Ecto neural progenitor cell (in vitro differentiated cells): ENCODE measurements at places on chromosomes 6 and 20.

- DNase-seq = no peak
Observed at GRCh38 chr6:11475016-11475415, 62.5 kb upstream of the TMEM170B start.

DNA sequence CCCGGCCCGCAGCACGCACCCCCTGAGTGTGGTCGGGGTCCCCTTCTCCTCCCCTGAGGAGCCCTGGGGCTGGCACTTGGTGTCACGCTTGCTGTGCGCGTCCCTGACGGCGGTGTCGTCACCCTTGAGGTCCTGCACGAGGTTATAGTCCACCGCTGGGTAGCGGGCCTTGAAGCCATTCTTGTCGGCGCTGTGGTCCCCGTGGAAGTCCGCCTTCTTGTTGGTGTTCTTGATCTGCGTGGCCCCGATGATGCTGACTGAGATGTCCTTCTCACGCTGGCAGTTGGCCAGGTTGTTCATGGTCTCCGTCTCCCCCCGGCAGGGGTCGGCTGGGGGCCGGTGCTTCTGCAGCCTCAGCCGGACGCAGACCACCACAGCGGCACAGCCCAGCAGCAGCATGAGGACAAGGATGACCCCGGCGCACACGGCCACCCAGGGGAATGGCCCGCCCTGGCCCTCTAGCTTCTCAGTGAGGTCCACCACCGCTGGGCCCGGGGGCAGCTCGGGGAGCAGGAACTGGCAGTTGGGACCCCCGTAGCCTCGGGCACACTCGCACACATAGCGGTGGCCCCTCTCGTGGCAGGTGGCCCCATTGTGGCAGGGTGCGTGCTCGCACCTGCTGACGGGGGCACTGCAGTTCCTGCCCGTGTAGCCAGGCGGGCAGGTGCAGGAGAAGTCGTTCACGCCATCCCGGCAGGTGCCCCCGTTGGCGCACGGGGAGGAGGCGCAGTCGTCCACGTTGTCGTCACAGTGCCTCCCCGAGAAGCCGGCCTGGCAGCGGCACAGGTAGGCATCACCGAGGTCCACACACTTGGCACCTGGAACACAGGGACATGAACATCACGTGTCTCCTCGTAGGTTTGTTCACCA lies 7.4 kb downstream of the DLL1 start:
- no peak for DNase-seq

DNA sequence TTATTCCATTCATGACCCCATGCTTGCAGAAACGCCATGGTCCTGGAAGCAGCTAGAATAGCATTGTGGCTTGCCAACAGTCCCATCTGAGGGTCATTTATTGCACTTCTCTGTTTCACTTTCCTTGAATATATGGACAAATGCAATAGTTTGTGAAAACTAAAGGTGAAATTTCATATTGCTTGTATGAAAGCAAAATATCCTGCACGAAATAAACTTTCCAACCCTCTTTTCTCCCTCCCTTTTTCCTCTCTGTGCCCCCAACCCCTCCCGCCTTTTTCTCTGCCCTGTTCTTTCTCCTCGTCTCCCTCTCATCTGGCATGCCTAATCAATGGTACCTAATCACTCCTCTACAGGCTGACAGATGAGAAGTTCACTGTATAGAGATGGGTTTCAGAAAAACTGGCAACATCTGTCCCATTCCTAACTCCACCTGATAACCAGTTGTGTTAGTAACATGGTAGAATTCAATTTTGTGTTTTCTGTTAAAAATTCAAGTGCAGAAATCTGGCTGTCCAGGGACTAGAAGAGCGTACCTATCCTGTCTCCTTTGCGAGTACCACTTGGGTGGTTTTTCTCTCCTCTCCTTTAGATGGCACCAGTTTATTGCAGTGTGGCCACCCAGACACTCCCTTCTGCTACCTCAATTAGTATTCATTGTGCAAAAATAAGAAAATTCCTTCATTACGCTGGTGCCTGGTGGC lies 198.6 kb downstream of the FOXA2 start:
- DNase-seq = no peak

DNA sequence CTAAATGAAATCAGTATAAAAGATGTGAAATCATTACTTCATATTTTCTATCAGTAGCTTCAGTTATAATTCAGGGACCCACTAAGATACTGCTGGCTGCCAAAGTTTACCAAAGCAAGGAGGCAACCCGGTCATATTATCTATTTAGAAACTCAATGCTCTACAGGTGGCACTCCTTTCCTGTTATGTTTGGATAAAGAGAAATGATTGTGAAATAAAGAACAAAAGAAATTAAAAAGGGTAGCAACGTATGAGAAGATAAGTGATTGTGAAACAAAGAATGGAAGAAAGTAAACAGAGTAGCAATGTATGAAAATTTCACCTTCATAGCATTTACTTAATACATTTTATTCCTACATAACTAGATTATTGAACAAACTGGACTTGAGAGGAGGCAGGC lies 45.2 kb downstream of the RSPH3 start:
- DNase-seq = no peak

DNA sequence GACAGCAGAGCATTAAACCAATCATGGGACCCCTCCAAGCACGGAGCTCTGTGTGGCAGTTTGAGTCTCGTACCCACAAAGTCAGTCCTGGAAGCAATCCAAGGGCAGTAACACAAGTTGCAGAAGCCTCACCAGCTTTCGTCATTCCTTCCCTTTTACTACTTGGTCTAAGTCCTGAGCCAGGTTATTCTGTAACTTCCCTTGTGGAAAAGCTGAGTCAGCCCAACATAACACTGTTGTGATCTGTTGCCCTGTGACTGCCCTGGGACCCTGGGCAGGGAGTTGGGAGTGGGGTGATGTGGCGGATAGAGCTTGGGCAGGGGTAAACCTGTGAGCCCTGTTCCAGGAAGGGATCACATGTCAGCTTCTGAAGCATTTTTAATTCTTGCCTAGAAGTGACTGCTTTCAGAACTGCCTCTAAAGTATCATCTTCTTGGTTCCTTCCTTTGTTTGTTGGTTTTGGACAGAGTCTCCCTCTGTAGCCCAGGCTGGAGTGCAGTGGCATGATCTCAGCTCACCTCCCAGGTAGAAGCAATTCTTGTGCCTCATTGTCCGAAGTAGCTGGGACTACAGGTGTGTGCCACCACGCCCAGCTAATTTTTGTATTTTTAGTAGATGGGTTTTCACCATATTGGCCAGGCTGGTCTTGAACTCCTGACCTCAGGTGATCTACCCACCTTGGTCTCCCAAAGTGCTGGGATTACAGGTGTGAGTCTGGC lies 183.7 kb upstream of the JAG1 start:
- DNase-seq = no peak

- DNase-seq = no peak
Observed at GRCh38 chr20:3820901-3821727, 767 bp downstream of the AP5S1 start.

DNA sequence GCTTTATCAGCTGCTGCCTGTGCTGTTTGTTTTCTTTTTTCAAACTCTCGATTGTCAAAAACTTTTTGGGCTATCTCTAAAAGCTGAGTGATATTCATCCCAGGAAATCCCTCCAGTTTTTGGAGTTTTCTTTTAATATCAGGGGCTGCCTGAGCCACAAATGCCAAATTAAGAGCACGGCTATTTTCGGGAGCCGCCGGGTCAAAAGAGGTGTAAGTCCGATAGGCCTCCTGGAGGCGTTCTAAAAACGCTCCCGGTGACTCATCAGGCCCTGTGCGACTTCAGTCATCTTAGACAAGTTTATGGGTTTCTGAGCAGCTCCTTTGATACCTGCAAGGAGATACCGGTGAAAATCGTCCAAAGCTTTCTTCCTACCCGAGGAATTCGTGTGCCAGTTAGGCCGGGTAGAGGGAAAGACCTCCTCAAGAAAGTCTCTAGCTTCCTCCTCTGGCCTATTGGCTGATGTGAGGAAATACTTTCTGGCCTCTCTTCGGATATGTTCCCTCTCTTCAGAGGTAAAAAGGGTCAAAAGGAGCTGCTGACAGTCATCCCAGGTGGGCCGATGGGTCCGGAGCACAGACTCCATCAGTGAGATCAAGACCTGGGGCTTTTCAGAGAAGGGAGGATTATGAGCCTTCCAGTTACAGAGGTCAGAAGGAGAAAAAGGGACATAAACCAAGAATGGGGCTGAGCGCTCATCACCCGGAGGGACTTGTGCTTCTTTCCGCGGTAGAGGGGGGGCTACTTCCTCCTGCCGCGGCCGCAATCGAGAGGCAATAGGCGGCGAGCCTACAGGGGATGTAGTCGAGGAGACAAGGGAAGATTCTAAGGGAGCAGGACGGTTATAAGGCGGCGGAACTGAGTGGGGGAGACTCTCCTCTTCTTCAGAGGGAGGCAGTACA lies 151.1 kb downstream of the TRIM27 start:
- DNase-seq = no peak

DNA sequence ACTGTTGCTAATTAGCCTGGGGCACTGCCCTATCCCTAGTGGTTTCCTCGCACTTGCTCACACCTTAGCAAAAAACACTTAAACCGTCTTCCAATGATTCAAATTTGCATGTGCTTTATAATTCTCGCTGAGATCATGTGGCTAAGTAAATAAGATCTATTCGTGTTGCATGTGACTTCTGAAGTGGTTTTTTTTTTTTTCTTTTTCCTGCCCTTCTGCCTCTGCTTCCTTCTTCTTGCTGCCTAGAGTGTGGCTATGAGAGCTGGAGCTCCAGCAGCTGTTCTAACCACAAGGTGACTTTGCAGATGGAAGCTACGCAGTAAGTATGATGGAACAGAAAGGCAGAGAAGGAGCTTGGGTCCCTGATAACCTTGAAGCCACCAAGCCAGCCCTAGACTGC lies 36.5 kb downstream of the SULF2 start:
- DNase-seq = no peak

DNA sequence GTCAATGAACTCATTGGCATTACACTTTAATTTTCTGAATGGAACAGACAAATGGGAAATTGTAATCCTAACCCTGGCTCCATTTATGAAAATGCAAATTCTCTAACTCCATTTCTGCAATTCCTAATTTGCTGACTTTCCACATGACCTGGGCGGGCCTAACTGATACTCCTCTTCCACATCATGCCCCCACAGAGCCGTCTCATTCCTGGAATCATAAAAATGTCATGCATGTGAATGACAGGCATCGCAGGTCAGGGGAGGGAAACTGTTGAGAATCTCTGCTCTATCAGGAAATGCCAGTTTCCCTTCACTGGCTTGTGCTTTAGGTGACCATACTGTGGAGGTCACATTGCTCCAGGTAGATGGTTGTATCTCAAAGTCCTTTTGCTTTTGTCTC lies 165.1 kb downstream of the ZNF217 start:
- DNase-seq = no peak

DNA sequence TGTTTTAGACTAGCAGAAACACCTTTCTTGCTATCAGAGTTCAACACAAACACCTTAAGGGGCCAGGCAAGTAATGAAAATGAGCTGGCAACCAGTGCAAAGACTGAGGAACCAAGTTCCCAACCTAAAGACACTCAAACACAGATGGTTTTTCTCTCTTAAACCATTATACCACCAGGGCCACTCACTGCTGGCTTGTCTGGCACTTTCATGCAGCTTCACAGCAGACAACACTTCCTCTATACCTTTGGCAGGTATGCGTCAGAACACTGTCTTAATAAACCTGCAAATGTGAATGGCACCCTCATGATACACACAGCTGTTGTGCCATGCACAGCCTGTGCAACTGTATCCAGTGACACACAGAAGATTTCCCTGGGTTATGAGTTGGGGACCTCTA lies 41.6 kb downstream of the NFATC2 start:
- DNase-seq = no peak

DNA sequence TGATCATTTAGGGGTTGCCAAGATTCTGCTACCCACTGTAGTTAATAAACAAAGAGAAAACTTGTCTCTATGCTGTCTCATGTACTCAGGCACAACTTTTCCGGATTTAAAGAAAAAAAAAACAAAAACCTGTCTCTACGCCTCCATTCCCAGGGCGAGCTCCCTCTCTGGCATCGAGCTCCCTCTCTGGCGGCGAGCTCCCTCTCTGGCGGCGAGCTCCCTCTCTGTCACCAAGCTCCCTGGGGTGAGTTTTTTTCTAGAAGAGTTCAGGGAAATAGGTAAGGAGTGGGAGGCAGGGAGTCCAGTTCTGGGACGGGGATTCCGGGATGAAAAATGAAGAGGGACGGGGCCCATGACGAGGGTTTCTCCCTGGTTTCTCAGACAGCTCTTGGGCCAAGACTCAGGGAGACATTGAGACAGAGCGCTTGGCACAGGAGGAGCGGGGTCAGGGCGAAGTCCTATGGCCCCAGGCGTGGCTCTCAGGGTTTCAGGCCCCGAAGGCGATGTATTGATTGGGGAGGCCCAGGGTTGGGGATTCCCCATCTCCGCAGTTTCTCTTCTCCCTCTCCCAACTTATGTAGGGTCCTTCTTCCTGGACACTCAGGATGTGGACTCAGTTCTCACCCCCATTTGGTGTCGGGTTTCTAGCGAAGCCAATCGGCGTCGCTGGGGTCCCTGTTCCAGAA lies 16.5 kb upstream of the HLA-A start:
- no peak for DNase-seq

DNA sequence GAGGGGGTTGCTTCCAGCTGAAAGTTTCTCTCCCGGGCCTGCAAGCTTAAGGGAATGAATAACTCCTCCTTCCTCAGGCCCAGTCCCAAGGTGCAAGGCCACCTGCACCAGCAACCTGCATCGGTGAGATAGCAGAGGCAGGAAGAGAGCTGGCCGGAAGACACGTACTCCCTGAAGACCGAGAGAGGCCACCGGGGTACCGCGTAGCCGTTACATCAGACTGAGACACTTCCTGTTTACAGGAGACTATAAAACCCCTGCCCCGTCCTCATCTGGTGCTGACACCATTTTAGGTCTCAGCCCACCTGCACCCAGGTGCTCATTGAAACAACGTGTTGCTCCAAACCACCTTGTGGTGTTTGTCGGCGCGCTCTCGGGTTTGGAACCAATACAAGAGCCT lies 60.5 kb upstream of the PRND start:
- no peak for DNase-seq

- DNase-seq = no peak
Observed at GRCh38 chr20:39810309-39810708, 848.2 kb downstream of the DHX35 start.

- DNase-seq = no peak
Observed at GRCh38 chr6:143684486-143684885, 6.7 kb downstream of the PHACTR2 start.

GRCh38 chr20:517221-517620 lies 26.4 kb downstream of the CSNK2A1 start:
- DNase-seq = no peak

DNA sequence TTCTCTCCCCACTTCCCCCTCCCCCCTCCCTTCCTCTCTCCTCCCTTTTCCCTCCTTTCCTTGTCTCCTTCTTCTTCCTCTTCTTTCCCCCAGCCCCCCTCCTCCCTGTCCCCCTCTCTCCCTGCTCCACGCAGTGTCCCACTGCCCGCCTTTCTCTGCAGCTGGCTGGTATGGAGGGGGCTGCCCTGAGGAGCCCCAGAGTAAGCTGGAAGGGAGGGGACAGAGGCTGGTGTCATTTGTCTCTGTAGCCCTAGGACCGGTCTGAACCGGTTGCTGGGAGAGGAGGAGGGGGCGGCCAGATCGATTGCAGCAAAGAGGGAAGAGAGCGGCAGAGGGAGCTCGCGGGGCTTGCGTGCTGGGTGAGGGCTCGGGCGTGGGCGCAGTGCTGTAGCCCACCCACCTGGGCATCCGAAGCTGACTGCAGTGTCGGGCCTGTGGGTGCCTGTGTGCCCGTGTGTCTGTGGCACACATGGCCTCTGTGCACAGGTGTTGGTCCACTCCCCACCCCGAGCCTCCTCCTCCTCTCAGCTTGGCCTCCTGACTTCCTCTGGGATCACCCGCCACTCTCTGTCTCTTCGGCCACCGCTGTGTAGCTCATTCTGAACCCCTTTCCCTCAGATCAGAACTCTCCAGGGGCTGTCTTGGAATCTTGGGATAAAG lies 50.6 kb downstream of the SRC start:
- peak; percentile 95 for DNase-seq
